GDM1 (cell line): ENCODE measurements at places on chromosomes 11 and 22.
A peak's percentile ranks its signal among the peaks of the same experiment; 100 is the strongest.

DNA sequence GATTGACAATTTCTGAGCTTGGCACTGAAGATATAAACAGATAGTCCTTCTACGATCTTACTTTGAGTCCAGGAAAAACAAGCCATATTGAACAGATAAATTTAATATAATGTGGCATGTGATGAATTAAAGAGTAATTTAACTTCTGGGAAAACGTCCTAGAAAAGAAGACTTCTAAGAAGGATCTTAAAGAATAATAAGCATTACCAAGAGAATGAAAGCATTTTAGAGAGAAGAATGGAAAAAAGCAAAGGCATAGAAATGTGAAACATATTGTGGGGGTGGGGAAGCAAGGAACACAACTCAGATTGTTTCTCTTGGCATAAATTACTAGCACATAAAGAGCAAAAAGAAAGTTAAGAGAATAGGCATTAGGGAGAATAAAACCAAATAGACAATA lies 5.4 kb downstream of the DDIAS start:
- DNase-seq: no peak

- DNase-seq: no peak
Measured at GRCh38 chr11:26048271-26048670, 283.7 kb upstream of the ANO3 start.

DNA sequence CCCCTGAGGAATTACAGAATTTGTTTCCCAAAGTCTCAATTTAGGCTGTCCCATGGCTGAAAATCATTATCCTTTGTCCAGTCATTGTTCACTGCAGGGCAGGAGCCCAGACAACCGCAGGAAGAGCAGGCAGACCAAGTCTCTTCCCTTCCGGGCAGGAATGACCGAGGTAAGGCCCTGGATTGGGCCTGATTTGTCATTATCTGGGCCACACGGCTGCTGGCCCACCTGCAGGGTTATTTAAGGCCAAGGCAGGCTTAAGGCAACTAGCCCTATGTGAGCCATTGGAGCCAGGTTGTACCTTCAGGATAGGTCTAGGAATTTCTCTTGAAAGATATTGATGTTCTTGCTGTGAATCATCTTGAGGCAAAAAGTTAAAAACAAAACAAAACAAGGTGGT lies 9.7 kb upstream of the IL10RA start:
- DNase-seq: no peak

DNA sequence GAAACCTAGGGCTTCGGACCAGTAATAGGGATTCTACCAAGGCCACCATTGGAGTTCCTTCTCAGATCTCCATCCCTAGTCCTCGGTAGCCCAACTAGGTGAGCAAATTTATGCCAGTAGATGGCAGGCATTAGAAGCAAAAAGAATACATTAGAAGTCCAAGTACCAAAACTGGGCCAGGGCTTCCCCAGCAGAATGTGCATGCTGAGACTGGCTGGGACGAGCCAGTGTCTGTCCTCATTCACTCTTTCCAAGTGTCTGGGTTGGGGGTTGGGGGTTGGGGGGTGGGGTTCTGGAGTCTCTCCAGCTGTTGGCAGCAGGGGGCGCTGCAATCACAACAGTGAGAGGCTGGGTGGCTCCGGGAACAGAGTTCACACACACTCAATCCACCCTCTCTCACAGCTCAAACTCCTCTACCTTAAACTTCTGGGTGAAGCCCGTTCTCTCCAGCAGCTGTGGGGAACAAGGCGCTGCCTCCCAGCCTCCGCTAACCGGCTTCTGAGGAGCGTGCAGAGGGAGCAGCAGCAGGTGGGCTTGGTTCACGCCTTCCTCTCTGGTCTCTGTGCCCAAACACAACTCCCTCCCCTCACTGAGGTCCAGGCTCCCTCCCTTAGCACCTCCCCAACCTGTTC lies 57.5 kb downstream of the BTG4 start:
- peak; percentile 52 for DNase-seq
